Fibroblast of villous mesenchyme (primary cell): ENCODE measurements at places on chromosomes 11 and 22. TPM values are rescaled to one million over a fixed set of nuclear protein-coding genes. Genes with fewer than 3 reads are reported as not detected.

DNA sequence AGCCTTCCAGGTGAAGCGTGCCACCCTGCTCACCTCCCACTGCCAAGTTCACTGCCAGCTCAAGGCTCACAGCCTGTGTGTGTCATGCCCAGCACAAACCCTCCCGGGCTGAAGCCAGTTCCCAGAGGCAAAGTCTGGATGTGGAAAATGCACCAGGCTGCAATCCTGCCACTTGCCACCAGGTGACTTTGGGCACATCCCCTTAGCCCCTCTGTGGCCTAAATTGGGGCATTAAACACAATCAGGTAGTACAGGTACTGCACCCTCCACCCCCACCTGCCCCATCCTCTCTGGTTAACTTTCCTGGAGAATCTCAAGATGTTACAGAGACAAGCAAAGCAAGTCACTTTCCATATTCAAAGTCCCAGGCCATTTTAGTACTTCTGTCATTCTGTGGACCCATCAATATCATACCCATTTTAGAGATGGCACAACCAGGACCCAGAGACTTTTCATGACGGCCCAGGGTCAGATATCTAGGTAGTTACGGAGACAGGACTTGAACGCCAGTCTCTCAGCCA lies 1.8 kb upstream of the RASD2 start:
- no peak for DNase-seq

DNA sequence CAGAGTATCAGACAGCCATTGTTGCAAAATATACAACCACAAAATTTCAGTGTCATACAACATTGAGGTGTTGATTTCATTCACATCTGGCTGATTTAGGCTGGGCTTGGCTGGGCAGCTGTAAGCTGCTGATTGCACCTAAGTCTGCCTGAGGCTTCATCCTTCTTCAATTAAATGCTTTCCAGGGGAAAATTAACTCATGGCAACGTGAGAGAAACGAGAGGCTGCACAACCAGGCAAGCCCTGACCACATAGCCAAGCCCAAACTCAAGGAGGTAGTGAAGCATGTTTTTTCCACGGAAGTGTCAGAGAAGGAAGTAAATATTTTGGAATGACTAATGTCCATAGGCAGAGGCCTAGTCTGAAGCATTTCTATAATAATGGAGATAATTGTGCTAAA lies 273.8 kb upstream of the ZC3H12C start:
- DNase-seq = no peak

DNA sequence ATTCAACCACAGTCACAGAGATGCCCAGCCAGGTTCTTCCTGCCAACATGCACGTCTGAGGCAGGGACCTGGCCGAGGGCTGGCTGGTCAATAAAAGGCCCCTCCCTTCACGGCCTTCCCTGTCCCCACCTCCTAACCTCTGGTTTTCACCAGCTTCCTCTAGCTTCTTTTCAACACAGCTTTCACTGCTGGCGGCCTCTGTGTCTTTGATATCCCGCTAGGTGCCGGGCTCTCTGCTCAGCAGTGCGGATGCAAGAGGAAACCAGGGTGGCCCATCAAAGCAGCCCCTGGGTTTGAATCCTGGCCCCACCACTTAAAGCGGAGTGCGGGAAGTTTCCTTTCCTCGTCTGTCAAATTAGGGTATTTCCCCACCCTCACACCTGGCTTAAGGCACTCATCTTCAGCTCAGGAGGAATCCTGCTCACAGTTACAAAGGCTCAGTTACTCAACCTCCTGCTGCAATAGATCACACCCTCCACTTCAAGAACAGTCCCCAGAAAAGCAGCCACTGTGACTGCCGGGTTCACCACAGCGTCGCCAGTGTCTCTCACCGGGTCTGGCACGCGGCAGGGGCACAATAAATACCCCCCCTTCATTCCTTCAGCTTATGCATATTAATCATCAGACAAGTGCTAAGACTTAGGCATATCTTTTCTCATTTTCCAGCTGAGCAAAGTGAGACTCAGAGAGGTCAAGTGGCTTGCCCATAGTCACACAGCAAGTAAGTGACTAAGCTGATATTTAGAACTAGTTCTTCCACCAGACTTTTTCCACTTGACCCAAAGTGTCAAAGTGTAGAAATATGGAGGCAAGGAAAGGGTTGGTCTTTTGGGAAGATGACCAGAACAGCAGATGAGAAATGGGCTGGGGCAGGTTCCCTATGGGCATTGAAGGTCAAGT lies 45.7 kb downstream of the TXN2 start:
- no peak for DNase-seq

DNA sequence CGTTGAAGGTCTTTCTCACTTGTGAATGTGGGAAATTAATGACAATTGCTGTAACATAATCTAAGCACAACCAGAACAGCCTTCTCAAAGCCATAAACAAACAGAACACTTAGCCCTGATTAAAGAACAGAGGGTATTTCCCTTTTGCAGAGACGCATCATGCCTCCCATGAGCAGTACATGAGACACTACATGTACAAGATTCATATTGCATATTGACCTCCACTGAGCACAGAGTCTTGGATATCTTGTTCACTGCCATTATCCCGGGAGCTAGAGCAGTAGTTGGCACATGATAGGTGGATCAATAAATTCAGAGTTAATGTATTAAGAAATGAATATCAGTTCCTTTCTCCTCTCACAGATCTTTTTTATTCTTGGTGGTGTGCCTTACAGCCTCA lies 1194.3 kb upstream of the TENM4 start:
- DNase-seq = no peak

Gene DGCR6
- 2.2 and 3.2 TPM in 2 replicates for total RNA-seq

Gene LMO2
- under 0.01 TPM in 2 replicates for total RNA-seq
